ENCODE measurements at places on chromosomes 16 and 17.

DNA sequence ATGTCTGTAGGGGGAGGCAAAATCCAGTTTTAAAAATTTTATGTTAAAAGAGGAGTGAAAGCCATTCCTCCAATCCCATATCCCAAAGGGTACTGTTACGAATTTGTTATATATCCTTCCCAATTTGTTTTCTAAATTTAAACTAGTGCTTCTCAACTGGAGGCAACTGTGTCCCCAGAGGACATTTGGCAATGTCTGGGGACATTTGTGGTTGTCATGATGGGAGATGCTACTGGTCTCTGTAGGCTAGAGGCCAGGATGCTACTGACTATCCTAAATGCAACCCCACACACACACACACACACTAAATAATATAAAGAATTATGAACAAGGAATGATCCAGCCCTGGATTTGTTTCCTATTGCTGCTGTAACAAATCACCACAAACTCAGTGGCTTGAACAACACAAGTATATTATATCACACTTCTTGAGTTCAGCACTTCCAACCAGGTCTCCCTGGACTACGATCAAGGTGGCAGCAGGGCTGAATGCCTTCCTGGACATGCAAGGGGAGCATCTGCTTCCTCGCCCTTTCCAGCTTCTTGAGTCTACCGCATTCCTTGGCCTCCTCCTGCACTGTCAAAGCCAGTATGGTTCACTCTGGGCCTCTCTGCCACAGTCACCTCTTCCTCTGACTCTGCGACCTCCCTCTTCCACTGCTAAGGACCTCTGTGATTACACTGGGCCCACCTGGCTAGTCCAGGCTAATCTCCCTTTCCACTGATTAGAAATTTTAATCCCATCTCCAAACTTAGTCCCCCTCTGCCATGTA lies 30.1 kb downstream of the ARHGAP17 start:
- DNase-seq, result no peak
- no peak overlapping the region for H3K4me3 ChIP-seq

DNA sequence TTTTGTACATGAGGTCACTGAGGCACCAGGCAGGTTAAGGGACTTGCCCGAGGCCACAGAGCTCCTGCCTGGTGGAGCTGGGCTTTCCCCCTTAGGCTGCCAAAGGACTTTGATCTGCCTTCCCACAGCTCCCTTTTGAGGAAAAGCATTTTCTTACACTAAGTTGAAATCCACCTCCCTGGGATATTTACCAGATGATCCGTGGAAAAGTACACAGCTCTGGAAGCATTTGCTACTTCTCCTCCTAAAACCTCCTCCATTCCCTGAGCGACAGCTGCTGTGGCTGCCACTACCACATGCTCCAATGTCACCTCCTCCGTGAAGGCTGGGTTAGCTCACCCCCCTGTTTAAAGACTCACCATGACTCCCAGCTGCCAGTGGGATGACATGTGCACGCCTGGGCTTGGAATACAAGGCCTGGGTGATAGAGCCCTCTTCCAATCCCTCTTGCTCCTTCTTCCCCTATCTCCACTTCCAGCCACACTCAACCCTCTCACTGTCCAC lies 1.2 kb upstream of the MPRIP start:
- H3K27me3 ChIP-seq, result no peaks in the 10 kb centered on the region
- no peaks in the 10 kb centered on the region for H3K36me3 ChIP-seq
- H3K27ac ChIP-seq, result peak overlapping the region; percentile 90
- DNase-seq, result no peak
- H3K4me1 ChIP-seq, result peaks cover 60% of the 10 kb centered on the region
- H3K4me3 ChIP-seq, result no peak overlapping the region

DNA sequence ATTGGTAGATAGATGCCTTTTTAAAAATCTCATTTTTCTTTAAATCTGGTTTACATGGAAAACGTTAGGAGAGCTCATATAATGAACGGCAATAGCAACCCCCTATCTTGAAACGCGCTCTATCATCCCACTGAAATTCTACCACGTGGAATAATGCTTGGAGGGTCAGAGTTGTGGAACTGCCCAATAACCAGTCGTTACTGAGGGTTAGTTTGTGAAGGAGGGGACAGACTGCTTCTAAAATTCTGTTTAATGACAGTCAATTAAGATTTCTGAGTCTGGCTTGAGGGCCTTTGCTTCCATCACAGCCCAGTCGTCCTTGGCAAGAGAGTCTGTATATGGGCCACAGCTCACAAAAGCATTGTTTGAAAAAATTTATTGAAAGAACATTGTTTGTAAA lies 482 bp downstream of the IRF8 start:
- H3K27me3 ChIP-seq, result peaks cover 99% of the 10 kb centered on the region
- DNase-seq, result no peak
- no peaks in the 10 kb centered on the region for H3K36me3 ChIP-seq
- H3K4me1 ChIP-seq, result peaks cover 16% of the 10 kb centered on the region
- H3K4me3 ChIP-seq, result peak overlapping the region; percentile 71

GRCh38 chr17:64780096-64781013 lies 118.2 kb upstream of the SMURF2 start:
- H3K27ac ChIP-seq, result peak overlapping the region; percentile 87
- H3K36me3 ChIP-seq, result peaks cover 19% of the 10 kb centered on the region
- peaks cover 65% of the 10 kb centered on the region for H3K4me1 ChIP-seq
- peaks cover 78% of the 10 kb centered on the region for H3K27me3 ChIP-seq
- H3K4me3 ChIP-seq, result peak overlapping the region; percentile 72

DNA sequence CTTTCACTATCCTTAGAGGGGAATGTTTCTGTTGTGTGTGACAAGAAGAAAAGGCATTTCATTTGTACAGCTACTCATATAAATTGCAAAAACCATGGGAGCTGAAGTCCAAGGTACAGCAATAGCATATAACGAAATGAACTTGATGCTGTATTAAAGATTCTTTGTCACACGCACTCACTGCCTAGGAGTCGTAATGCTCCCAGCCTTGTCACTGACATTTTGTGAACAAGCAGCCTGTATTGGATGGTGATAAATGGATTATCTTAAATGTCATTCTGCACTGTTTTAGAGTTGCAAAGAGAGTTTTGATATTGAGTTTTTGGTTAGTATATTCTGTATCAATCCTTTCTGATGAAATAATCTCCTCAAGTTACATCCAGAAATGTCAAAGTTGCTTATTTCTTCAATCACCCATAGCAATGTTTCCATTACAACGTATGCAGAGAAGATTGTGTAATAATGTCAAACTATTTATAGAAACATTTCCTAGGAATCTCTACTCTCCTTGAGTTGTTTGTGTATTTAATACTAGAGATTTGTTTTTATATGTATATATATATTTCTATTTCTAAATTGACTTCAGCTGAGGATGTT lies 270.6 kb downstream of the FTO start:
- H3K36me3 ChIP-seq, result no peaks in the 10 kb centered on the region
- no peak overlapping the region for H3K27ac ChIP-seq
- H3K27me3 ChIP-seq, result no peaks in the 10 kb centered on the region
- DNase-seq, result no peak
- no peak overlapping the region for H3K4me3 ChIP-seq
- peaks cover 18% of the 10 kb centered on the region for H3K4me1 ChIP-seq

- H3K4me3 ChIP-seq, result no peak overlapping the region
- no peaks in the 10 kb centered on the region for H3K36me3 ChIP-seq
- H3K27me3 ChIP-seq, result peaks cover 40% of the 10 kb centered on the region
Measured at GRCh38 chr16:27106305-27106704, 39.6 kb downstream of the C16orf82 start.

GRCh38 chr17:27155866-27156265 lies 138.0 kb upstream of the WSB1 start:
- H3K27ac ChIP-seq, result no peak overlapping the region
- no peaks in the 10 kb centered on the region for H3K36me3 ChIP-seq
- DNase-seq, result peak; percentile 5

DNA sequence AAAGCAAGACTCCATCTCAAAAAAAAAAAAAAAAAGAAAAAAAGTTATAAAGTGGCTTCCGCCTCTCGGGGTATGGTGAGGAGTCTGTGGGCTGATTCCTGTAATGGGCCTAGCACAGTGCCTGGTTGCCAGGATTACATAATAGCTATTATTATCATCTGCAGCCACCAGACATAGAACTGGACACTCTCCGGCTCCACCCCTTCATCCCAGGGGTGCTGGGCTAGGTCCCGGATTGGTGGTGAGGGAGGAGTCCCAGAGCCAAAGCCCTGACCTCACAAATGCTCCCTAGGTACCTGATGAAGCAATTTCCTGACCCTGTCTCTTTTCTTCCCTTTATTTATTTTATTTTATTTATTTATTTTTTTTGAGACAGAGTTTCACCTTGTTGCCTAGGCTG lies 11.6 kb upstream of the ADGRG1 start:
- no peak overlapping the region for H3K4me3 ChIP-seq
- no peaks in the 10 kb centered on the region for H3K36me3 ChIP-seq
- H3K27me3 ChIP-seq, result no peaks in the 10 kb centered on the region
- no peaks in the 10 kb centered on the region for H3K4me1 ChIP-seq
- no peak overlapping the region for H3K27ac ChIP-seq

DNA sequence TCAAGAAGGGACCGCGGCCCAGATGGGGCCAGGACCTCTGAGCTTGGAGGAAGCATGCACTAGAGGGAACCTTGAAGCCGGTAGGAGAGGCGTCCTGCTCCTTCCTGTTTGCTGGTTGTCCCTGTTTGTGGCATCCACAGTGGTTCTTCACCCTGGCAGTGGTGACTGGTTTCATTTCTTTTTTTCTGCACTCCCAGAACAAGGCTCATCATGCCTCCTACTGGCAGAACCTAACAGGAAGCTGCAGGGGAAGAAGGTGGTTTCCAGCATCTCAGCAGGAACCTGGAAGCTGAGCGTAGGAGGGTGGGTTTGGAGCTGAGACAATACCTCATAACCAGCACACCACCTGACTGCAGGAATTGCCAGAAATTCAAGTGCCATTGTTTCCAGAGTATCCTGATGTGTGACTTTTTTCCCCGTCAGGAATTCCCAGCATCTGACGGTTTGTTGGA lies 5.8 kb downstream of the TMEM231 start:
- peak overlapping the region; percentile 28 for H3K4me3 ChIP-seq
- H3K27me3 ChIP-seq, result no peaks in the 10 kb centered on the region
- no peaks in the 10 kb centered on the region for H3K36me3 ChIP-seq
- peak overlapping the region; percentile 76 for H3K27ac ChIP-seq
- no peak for DNase-seq

DNA sequence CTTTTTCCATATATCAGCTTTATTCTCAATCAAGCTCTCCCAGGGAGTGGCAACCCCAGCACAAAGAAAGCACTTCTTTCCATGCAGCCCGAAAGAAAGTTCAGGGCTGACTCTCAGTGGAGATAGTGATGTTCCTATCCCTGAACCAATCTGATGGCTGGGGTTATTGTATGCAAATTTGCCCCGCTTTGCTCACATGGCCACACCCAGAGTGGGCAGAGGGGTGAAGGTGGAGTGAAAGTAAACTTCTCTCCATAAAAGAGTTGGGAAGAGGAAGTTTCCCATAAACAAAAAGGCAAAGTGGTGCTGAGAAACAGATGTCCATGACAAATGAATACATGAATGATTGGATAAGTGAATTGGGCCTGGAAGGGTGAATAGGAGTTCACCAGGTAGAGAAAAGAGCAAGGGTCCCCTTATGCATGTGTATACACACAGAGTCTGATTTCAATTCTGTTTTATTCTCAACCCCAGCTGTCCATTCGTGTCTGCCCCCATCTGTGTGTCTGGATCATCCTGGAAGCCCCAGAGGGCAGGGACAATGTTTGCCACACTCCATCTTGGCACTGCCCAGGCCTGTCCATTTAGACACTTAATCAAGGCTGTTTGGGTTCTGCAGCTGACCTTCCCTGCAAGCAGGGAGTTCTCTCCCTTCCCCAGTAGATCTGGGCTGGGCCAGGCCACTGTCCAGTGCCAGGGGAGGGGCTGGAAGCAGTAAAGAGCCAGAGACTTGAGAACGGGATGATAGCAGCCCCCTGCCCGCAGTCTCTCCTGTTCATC lies 14.1 kb upstream of the NGFR start:
- H3K27me3 ChIP-seq, result peaks cover 99% of the 10 kb centered on the region
- H3K4me1 ChIP-seq, result peaks cover under 1% of the 10 kb centered on the region
- H3K4me3 ChIP-seq, result no peak overlapping the region

GRCh38 chr16:88010968-88011483 lies 59.8 kb downstream of the BANP start:
- no peak overlapping the region for H3K27ac ChIP-seq
- DNase-seq, result no peak
- peaks cover 11% of the 10 kb centered on the region for H3K4me1 ChIP-seq
- no peak overlapping the region for H3K4me3 ChIP-seq

GRCh38 chr16:13471036-13471435 lies 448.9 kb upstream of the ERCC4 start:
- no peaks in the 10 kb centered on the region for H3K36me3 ChIP-seq
- peaks cover 16% of the 10 kb centered on the region for H3K27me3 ChIP-seq
- no peak for DNase-seq

DNA sequence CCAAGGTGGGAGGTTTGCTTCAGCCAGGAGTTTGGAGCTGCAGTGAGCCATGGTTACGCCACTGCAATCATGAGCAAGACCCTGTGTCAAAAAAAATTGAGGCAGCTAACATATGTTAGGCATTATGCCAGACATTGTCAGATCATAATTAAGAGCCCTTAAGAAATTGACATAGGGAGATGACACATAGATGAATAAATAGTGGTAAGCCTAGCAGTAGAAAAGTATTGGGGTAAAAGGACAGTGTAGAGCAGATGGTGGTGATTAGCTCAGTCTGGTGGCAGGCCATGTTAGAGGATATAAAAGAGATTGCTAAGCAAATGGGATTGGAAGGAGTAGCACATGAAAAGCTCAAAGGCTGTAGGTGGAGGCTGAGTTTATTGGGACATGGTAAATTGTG lies 22.6 kb downstream of the SRCAP start:
- H3K36me3 ChIP-seq, result peaks cover 99% of the 10 kb centered on the region
- H3K4me1 ChIP-seq, result peaks cover 5% of the 10 kb centered on the region
- DNase-seq, result no peak
- H3K27ac ChIP-seq, result no peak overlapping the region
- no peak overlapping the region for H3K4me3 ChIP-seq

GRCh38 chr17:75625813-75626486 lies 7.3 kb upstream of the SMIM5 start:
- no peak for DNase-seq
- no peaks in the 10 kb centered on the region for H3K27me3 ChIP-seq
- H3K4me1 ChIP-seq, result peaks cover 13% of the 10 kb centered on the region
- H3K27ac ChIP-seq, result no peak overlapping the region

DNA sequence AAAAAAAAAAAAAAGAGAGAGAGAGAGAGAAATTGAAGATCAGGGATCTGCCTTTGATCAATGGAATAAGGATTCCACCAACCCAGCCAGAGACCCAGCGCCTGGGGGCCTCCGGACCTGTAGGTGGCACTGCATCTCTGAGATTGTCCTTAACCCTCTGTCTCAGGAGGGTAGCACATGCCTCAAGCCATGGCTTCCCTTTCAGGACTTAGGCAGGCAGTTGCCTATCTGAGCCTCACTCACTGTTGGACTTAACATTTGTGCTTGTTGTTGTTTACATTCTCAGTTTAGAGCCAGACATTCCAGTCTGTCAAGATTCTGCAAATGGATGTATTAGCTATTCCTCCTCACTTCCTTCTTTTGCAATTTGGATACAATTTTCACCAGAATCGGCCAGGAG lies 5.1 kb upstream of the SCNN1B start:
- no peak overlapping the region for H3K4me3 ChIP-seq
- H3K4me1 ChIP-seq, result peaks cover 5% of the 10 kb centered on the region

GRCh38 chr17:65278050-65278819 lies 141.1 kb downstream of the RGS9 start:
- peaks cover 39% of the 10 kb centered on the region for H3K27me3 ChIP-seq
- H3K36me3 ChIP-seq, result no peaks in the 10 kb centered on the region
- no peak overlapping the region for H3K27ac ChIP-seq
- peaks cover 7% of the 10 kb centered on the region for H3K4me1 ChIP-seq

Measured in left ventricle myocardium inferior (tissue), 1 donor.